Inflammatory macrophage treated with lipopolysaccharide for 1 hour (primary cell): ENCODE measurements at places on chromosomes 1 and 21.

- DNase-seq, result no peak
Observed at GRCh38 chr1:152367436-152367835, 7.6 kb upstream of the FLG2 start.

- DNase-seq, result no peak
Observed at GRCh38 chr1:182615468-182616129, 11.4 kb upstream of the RGS16 start.

DNA sequence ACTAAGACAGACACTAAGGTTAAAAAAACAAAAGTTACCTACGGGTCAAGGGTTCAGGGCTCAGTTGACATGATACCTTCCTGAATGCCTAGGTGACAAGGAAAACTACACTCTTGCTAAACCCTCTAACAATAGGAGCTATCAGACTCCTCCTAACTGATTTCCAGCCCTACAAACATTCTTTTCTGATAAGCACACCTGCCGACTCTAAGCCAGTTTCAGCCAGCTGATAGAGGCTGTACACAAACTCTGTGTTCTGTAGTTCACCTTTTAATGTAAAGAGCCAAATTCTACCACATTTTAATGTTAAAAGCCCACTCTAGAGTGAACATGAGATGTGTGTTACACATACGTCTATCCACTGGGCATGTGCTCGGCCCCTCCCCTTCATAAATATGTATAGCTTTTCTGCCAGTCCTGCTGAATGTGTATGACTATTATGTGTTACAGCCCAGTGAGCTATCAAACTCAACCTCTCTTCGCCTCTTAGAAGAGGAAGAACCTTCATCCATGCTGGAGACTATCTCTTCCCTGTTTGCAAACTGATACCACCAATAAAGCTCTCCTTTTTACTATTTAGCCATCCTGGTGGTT, 40.0 kb upstream of the FAM163A start:
- DNase-seq, result no peak

DNA sequence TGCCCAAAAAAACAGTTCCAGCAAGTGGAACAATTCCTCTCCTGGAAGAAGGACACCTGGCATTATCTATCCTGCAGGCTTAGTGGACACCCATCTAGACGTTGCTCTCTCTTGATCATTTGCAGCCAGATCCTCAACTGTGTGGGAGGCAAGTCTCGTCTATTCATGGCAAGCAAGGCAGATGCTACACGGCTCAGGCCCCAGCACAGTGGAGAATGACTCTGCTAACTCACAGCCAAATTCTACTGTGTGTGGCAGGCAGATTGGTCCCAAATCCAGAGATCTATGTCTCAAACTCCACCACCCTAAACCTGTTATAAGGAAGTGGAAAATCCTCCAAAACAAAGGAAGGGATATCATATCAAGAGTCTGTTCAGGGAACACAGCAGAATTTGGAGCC, 7.0 kb downstream of the TNNT2 start:
- no peak for DNase-seq

DNA sequence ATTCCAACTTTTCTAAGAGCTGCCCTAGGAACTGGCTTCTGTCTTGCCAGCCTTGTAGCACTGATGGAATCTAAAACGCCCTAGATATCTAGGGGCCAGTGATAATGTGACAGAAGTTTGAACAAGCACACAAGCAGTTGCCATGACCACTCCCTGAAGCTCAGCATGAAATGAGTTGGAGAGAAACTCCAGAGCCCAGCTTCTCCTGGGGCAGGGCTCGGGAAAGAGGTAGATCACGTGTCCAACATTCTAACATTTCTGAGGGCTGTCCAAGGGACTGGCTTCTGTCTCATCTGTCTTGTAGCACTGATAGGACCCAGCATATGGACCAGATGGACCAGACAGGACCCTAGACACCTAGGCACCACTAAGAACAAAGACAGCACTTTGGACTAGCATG, 37.9 kb downstream of the OMA1 start:
- DNase-seq, result no peak

- no peak for DNase-seq
Observed at GRCh38 chr21:46552865-46553379, 52.0 kb downstream of the S100B start.

- no peak for DNase-seq
Observed at GRCh38 chr1:205670150-205670446, 10.2 kb downstream of the SLC45A3 start.

DNA sequence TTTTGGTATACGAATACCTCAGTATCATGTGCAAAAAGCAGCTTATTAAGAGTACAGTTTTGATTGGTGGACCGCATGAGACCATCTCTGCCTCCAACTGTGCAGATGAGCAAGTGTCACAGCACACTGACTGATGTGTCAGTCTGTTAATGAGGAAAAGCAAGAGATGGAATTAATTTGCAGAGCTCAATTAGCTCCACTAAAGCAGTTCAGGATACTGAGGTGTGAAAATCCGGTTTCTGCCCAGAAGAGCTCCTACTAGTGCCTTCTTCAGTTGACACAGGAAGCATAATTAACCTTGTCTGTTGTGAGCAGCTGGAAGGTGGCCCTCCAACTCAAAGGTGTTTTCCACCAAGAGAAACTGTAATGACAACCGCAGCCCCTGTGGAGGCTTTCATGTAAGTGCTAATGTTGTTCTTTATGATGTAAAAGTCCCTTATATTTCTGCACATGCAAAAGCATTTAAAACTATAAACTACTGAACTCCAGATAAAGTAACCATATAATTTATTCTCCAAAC, 44.3 kb downstream of the PCNX2 start:
- no peak for DNase-seq

- no peak for DNase-seq
Observed at GRCh38 chr1:15750924-15751323, 7.7 kb upstream of the FBLIM1 start.

DNA sequence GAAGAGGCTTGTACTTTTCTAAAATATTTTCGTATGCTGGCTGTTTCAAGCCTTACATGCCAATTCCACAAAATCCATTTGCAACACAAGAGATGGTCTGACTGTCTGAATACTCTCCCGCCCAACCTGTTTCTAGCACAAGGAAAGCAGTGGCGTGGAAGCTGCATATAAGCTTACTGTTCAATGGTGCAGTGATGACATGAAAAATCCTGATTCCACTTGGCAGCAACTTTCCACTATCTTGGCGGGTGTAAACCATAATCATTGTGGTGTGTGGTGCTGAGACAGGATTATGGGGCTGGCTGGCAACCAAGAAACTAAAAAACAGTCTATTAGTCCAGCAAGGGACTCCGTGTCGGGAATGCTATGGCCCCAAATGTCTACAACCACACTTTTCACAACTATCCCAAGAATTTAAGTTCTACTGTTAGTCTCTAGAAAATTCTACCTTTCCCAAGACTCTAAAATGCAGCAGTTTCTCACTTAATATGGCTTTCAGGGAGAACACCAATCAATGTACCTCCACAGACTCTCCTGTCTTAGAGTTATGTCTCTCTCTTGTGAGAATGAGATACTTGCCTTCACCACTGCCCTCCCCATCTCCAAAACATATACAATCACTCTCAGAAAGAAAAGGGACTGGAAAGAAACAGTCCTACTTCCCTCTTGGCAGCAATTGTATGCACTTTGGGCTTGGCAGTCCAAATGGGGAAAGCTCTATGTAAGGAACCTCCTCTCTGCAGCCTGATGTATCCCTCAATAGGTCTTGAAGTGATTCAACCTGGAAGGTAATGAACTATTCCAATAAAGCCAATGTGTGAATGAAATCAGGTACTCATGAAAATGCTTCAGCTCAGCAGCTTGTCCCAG, 9.5 kb downstream of the COLGALT2 start:
- no peak for DNase-seq

GRCh38 chr1:112904831-112905261, 51.1 kb downstream of the SLC16A1 start:
- DNase-seq, result no peak

- no peak for DNase-seq
Observed at GRCh38 chr1:11729498-11730428, 6.2 kb upstream of the AGTRAP start.

DNA sequence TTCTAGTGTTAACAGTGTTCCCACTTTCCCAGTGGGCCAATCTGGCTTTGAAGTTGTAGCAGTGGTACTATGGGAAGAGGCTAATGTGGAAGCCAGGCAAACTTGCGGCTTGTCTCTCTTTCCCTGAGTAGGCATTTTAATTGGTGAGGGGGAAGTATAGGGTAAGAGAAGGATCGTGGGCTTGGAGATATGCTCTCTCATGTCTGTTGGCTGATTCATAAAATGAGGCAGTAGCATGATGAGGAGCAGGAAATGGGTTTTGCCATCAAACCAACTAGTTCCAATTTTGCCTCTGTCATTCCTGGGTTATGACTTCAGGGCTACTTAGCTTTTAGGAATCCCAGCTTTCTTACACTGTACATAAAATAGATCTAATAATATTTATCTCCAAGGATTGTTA, 12.1 kb downstream of the C8A start:
- DNase-seq, result no peak

- DNase-seq, result no peak
Observed at GRCh38 chr1:107171333-107171732, 30.5 kb downstream of the NTNG1 start.

DNA sequence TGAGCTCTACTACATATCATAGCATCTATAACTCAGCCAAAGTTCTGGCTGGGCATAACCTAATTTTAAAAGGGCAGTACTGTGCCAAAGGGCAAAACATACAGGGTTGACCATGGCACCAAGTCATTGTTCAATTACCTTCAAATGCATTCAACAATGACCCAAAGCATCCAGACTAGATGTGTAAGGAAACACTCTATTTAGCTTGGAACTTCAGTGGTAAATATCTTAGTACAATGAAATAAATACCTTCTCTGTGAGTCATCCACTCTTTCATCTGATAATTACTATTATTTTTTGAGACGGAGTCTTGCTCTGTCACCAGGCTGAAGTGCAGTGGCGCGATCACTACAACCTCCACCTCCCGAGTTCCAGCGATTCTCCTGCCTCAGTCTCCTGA, 70.0 kb downstream of the NVL start:
- no peak for DNase-seq

DNA sequence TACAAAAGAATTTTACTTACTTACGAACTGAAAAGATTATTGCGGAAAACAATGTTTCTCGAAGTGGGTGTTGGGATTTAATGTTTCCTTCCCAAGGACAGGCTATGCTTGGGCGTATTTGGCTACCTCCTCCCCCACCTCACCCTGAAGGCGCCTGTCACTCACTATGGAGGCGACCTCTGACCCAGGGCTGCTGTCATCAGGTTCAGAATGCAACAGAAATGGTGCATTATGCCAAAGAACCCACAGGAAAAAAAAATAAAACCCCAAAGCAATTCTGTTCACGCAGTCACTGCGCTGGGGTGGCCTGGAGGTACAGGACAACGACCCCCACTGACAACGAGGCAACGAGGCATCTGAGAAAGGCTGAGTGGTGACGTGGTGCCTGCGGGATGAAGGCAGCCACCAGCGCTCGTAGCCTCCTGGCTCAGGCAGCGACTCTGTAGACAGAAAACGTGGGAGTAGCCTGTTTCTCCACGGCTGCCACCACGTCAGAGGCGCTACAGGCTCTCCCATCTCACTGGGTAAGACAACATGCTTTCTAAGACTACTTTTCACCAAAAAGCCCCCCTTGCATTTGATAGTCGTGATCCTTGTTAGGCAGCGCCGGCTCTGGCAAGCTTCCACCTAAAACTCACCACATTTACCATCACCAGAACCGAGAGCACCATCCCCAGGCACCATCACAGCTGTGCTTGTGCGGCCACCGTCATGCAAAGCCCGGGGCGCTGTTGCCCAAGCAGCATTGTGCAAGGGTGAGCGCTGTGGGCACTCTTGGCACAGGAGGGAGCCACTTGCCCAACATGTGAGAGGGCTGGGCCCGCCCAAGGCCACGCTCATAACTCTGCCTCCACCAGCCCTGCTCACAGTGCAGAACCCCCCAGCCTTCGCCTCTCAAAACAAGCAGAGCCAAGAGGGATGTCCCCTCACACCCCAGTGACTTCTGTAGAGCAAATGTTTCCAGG, 14.3 kb downstream of the NADK start:
- peak; percentile 93 for DNase-seq

DNA sequence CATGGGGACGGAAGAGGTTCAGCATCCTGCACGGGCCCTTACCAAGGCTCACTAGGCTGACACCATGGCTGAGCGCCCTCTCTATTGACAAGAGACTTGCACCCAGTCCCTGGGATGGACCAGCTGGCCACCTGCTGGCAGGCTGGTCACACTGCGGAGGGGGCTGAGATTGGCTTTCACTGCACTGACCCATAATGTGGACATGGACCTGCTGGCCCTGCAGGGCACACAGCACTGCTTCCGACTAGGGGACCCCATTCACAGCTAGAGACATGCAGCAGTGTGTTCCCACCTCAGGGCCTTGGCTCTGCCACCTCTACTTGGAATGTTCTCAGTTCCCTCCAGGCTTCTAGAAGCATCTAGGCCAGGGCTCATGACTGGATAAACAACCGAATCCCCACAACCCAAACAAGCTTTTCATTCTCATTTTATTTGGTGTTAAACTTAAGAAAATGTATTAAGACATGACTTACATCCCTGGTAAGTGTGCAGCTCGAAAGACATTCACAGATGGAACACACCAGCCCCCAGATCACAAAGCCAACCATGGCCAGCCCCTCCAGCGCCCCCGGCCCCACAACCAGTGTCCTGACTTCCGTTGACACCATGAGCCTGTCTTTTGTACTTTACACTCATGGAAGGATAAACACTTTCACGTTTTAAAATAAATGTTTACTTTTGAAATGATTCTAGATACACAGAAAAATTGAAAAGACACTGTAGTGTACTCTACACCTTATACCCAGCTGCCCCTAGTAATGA, 9.3 kb upstream of the SRARP start:
- DNase-seq, result peak; percentile 82

- no peak for DNase-seq
Observed at GRCh38 chr1:212089560-212090163, 54.1 kb downstream of the DTL start.

- no peak for DNase-seq
Observed at GRCh38 chr1:15620155-15620545, 2.9 kb downstream of the DDI2 start.

- DNase-seq, result no peak
Observed at GRCh38 chr1:187788718-187789117, 960.0 kb downstream of the PLA2G4A start.

- no peak for DNase-seq
Observed at GRCh38 chr21:36470294-36470693, 9.6 kb downstream of the CLDN14 start.

DNA sequence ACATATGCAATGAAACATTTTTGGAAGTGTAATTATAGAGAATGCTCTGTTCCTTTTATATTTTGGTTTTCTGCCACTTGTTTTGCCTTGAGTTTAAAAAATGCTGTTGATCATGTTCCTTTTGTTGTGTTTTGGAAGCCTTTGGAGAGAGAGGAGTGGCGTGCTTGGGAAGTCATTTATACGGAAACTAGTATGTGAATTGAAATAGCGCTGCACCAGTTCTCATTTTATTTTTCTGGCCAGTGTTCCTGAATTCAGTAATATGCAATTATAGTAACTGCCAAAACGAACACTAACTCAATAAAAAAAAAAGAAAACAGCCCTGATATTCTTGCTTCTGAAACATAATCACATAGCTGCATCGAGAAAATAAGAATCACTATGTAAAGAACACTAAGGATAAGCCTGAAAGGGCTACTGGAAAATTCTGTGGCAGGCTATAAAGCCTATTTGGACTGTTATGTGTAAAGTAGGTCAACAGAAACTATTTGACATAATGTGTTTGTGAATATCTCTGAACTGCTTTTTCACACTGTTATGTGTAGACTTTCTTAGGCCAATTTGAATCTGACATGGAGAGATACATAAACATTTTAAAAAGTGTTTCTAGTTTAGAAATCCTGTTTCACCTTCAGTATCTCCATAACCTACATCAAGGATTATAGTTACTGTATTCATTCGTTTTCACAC, 742.0 kb downstream of the KCNT2 start:
- DNase-seq, result no peak

- DNase-seq, result peak; percentile 39
Observed at GRCh38 chr1:119747451-119747850, 21.3 kb downstream of the HMGCS2 start.
